ENCODE measurements at places on chromosomes 16 and 17.

- DNase-seq = no peak
Measured at GRCh38 chr16:14155572-14156190, 84.6 kb downstream of the MRTFB start.

GRCh38 chr17:47072886-47073285 lies 93.8 kb upstream of the RPRML start:
- no peak for DNase-seq

DNA sequence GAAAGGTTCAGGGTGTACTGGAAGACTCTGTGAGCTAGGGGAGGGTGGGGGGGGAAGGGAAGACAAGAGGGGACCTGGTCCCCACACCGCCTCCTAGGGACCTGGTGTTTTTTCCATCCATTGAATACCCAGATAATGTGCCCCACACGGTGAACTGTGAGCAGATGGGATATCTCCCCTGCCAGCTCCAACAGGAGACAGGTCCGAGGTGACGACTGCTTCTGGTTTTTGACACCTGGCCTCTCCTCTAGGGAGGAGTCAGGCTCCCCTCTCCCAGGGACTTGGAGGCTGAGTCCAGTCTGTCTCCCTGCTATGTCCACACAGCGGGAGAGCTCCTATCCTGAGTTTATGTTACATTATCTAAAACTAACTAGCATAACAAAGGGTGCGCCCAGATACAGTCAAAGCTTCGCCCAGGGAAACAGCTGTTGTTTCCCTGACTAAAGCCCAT lies 1.8 kb downstream of the MARVELD3 start:
- no peak for DNase-seq

GRCh38 chr16:22252317-22252716 lies 44.9 kb upstream of the POLR3E start:
- DNase-seq = no peak

DNA sequence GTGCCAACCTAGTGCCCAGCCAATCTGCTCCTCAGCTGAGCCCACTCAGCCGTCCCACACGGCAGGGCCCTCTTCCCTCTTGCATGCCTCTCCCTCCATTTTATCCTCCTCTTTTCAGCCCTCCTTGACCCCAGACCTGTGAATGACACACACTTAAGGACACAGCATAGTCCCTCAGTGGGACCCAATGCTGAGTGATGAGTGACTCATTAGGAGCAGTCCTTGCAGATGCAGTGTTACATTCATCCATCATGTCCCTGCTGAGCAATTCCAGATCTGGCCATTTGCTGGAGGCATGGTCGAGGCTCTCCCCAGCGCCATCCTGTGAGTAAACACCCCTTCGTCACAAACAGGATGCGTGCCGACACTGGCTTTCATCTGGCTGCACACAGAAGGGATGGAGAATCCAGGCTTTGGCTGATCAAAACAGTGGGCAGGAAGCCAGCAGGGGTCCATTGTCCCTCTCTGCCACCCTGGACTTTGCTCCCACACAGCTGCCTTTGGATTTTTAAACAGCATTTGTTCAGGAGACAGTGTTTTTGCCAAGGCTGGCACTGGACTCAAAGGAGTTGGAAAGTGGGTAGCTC lies 122.6 kb downstream of the AXIN2 start:
- DNase-seq = no peak

DNA sequence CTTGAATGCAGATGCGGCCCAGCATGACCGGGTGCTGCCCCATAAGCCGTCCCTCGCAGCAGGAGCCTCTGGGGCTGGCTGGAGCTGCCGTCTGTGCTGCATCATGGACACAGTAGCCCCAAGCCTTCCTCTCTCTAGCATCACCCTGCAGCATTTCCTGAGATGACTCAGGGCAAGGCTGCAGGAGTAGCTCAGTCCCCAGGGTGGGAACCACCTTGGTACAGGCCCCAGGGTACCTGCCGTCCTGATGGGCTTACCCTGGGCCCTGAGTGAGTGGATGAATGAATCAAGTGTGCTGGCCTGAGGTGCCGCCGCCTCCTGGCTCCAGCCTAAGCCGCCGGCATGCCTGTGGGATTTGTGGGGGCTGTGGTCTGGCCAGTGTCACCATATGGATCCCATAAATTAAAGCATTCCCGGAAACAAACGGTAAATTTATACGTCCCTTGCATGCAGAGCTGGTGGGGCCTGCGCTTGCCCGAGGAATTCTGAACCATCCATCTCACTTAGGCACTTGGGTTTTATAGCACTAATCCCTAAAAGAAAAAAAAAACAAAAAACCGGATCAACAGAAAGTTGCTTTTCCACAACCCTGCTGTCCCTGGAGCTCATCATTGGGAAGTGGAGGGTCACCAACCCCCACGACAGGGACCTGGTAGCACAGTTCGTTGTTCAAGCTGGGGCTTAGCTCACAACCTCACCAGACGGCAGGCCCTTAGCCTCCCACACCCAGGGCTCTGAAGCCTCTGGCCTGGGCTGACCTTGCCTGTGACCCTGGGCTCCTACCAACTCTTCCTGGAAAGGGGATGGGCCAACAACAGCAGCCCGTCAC lies 242.6 kb upstream of the CIBAR2 start:
- no peak for DNase-seq

DNA sequence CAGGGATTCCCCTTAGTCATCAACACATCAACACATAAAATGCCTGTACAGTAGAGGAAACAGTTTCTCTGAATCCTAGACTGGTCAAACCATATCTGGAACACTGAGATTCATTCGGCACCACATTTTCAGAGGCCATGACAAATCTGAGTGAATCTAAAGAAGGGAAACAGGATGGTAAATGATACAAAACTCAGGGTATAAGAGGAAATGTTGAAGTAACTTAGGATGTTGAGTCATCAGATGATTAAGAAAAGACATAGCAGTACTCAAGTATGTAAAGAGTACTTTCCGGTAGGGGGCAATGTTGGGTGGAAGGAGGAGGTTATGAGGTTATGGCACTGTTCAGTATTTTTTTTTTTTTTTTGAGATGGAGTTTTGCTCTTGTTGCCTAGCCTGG lies 358.5 kb upstream of the PMFBP1 start:
- DNase-seq = peak; percentile 84

GRCh38 chr17:81838753-81839255 lies 4.0 kb upstream of the PPP1R27 start:
- DNase-seq = no peak

GRCh38 chr17:28523186-28523585 lies 17.0 kb downstream of the FOXN1 start:
- DNase-seq = no peak

- DNase-seq = no peak
Measured at GRCh38 chr16:20901068-20901435, 481 bp downstream of the LYRM1 start.

DNA sequence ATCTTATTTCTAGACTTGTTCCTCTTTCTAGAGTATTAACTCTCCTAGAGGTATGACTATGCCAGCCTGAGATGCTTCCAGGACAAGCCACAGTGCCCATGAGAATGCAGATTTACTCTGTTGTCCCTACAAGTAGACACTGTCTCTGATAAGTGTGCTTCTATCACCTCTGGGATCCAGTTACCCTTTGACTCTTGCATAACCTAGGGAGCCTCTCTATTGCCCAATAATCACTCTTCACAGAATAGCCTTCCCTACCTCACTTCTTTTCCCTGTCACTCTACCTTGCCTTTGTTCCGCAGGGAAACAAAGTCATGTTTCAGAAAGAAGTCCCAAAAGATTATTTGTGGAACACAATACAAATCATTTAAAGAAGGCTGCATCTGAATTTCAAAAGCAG lies 1.6 kb upstream of the KRT34 start:
- no peak for DNase-seq

DNA sequence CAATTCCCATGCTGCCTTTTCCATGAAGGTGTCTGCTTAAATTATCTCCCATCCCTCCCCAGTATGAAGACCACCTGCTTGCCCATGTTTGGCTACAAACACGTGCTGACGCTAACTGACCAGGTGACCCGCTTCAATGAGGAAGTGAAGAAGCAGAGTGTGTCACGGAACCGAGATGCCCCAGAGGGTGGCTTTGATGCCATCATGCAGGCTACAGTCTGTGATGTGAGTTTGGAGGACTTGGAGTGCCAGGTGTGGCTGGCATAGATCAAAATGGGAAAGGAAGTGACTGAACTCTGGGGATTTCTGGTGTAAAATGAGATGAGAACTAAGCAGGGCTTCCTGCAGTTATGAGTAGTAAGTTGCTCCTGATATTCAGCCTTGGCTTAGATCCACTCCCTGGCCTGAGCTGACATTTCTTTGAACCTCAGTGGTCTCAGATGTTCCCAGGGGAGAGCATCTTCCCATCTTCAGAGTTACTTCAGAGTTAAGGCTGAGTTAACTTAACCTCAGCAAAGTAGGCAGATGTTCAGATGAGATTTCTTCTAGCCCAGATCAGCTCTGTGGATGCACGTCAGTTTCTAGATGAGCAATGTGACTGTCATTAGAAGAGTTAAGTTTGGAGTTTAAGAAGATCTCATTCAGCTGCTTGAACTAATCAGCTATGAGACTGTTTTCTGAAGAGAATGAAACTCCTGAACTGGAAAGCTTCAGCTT lies 32.7 kb downstream of the ITGB3 start:
- no peak for DNase-seq

- no peak for DNase-seq
Measured at GRCh38 chr17:75914643-75915267, 10.1 kb upstream of the MRPL38 start.

GRCh38 chr16:68445458-68445857 lies 2.9 kb downstream of the SMPD3 start:
- DNase-seq = peak; percentile 77

DNA sequence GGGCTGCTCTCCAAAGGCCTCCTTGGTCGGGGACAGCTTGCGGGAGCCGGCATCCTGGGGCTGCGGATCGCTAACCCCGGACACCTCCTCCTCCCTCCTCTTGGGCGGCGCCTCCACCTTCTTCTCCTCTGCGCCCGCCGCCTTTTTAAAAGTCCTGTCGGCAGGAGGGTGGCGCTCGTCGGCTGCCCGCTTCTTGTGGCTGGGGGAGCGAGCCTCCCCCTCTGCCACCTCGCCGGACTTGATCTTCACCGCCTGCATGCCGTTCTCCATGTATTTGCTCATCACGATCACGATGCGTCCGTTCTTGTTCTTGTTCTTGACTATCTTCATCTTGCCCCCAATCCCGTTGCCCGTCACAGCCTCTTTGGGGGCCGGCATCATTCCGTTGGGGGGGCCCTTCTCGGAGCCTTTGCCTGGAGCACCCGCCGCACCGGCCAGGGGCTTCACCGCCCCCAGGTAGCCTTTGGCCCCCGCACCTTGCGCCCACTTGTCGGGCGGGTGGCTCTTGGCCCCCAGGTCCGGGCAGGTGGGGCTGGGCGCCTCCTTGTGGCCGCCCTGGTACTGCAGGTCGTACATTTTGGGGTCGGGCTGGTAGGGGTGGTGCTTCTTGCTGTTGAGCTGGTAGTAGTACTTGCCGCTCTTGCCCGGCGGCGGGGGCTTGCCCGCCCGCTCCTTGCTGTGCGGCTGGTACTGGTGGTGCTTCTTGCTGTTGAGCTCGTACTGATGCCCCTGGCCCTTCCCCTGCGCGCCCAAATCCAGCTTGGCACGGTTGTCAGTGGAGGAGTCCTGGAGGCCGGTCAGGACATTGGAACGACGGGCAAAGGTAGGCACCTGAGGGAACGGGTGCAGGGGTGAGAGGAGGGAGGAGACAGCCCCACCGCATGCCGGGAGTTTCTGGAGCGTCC lies 4.4 kb downstream of the CBX4 start:
- peak; percentile 31 for DNase-seq

DNA sequence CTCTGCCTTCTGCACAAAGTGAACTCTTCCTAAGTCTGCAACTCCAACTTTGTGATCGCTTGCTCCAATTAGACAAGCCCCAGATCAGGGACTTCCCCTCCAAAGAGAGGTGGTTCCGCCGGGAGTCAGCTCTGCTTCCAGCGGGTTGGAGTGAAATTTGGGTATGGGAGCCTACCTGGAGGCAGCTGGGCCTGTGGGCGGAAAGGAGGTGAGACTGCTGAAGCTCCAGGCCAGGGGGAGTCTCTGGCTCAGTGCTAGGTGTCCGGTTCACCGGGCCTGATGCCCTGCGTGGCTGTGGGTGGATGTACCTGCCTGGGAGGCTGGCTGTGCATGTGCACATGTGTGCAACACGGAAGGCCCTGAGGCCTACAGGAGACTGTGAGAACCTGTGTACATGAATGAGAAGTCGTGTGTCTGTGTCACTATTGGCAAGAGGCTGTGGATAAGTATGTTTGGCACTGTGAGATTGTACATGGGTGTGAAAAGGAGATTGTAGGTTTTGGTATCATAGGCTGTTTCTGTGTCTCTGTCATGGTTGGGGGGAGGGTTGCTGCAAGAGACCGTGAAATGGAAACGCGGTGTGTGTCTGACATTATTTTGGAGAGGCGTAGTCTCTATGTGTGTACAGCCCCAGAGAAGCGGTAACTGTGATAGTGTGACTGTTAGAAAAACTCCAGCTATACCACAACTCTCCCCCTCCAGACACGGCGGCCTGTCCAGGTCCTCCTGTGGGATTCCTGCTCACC lies 4.2 kb downstream of the LHX1 start:
- DNase-seq = no peak

GRCh38 chr17:34892461-34893249 lies 68.6 kb downstream of the CCT6B start:
- DNase-seq = peak; percentile 47
